ENCODE measurements at places on chromosomes 5 and 9.

DNA sequence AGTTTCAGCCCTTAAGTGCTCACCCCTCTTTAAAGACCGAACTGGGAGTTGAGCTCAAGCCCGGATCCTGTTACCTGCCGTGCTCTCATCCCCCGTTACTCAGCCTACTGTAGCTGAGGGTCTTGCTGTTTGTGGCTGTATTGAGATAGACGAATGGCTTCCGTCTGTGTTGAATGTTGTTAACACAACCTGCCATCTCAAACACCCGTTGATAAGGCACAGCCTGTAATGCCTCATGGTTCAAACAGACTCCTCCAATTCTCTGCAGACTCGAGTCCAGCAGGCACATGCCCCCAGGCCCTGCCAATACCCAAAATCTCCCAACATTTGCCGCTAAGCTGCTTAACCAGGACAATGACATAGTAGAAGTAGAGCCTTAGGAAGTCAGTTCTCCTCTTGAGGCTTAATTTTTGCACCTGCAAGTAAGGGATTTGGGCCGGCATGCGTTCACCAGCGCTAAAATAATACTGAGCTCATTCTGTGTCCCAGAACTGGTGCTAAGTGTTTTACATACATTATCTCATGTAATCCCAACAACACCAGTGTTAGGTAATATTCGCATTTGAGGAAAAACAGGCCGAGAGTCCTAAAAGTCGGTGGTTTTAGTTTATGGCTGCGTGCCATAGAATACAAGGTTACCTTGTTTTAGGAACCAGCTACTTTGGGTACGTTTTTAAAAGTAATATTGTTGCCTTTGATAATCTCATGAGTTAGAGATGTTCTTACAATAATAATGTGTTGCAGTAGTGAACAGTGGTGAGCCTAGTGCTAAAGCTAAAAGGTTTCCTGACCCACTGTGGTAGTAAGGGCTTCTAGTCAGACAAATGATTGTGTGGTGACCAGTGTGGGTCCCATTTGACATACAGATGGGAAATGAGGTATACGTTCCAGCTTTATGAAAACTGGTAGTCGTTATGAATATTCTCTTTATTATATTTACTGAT is 1.5 kb upstream of the RFX3 start:
- no peak for DNase-seq

DNA sequence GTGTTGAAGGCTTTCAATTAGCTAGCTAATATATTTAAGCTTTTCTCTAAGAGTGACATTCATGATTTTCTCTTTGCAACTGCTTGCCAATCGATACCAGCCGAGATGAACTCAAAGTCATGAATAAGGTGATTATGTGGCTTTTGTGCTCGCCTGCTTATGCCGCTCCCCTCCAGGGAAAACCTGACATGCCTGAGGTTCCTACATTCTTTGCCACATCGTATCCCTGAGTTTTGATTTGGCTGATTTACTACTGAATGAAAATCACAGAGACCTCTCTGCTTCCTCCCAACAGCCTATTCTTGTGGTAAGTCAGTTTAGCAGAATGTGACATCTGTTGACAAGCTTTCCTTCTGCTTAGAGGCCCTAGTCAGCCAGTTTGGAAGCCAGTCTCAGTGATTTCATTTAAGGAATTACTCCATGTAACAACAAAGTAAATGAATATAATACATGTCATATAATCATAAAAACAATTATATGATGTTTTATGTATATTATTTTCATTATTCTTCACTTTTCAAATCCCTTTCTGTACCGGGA is 513.4 kb downstream of the CSNK1G3 start:
- DNase-seq: no peak

DNA sequence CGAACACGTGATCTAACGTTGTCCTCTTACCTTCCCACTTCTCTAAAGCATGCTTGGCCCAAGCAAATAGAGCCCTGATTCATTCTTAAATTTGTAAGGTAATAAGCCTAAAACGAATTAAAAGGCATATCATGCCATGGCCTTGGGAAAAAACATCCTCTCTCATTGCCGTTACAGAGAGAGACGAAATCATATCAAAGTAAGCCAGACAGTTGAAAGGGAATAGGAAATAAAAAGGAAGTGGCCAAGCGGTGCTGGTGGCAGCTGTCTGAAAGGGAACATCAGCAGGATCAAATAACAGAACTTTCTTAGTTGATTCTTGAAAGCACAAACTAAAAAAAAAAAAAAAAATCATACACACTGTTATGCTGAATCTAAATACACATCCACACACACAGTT is 49.1 kb upstream of the CDH6 start:
- DNase-seq: no peak

- DNase-seq: no peak
Measured at GRCh38 chr5:112763165-112763564, 25.5 kb downstream of the APC start.

GRCh38 chr5:135839566-135839965 is 5.1 kb downstream of the SLC25A48 start:
- DNase-seq: no peak

GRCh38 chr5:72147569-72147968 is 40.3 kb downstream of the MAP1B start:
- DNase-seq: no peak

DNA sequence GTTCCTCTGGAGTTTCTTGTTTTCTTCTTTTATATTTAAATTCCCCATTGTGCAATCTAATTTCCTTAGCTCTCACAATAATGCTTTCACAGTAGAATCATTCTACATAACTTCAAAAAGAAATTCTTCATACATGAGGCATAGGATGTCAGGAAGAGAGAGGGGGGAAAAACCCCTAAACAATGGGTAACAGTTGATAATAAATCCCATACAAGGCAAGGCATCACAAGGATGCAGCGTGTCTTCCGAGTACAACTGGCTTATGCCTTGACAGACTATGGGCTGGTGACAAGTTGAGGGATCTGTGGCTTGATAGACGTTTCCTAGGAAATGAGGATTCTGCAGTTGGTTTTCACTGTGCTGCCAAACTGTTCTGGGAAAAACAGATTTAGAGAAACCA is 247.4 kb downstream of the ARL15 start:
- no peak for DNase-seq

- no peak for DNase-seq
Measured at GRCh38 chr5:88761939-88762338, 121.0 kb downstream of the MEF2C start.

- no peak for DNase-seq
Measured at GRCh38 chr9:68832861-68833518, 128.0 kb downstream of the PIP5K1B start.

- no peak for DNase-seq
Measured at GRCh38 chr5:178602752-178603151, 12.6 kb upstream of the COL23A1 start.

DNA sequence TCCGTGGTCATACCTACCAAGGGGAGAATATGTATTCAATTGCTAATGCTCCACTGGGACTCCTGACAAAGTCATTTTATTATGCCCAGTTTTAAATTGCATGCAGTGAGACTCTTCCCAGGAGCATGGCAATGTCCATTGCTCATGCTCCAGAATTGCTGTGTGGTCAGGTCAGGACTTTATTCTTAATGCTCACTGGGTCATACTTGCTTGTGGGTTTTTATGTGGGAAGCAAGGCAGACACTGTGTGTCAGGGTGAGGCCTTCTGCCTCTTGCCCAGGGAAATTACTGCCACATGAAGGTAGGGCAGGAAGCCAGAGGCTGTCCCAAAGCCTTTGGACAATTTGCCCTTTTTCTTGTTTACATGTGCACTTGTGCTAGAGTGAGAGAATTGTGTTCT is 164.6 kb upstream of the MEF2C start:
- DNase-seq: no peak

DNA sequence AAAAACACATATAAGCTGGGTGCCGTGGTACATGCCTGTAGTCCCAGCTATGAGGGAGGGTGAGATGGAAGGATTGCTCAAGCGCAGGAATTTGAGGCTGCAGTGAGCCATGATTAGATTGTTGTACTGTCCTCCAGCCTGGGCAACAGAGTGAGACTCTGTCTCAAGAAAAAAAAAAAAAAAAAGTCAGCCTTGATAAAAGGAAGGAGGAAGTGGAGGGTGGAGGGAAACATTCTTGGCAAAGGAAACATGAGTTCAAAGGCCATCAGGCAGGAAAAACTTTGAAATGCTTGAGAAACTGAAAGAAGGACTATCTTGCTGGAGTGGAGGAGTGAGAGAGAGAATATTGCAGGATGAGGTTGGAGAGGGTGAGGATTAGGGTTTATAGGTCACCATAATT is 18.3 kb upstream of the ANKHD1 start:
- DNase-seq: no peak

DNA sequence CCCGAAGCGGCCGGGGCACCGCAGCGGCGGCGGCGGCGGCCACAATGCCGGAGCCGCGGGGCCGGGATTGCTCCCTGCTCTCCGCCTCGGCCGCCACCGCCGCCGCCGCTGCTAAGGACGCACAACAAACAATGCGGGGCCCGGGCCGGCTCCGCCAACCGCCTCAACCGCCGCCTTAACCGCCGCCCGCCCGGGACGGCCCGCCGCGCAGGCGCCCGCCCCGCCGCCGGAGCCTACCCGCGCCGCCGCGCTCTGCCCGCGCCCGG is 254 bp downstream of the STRBP start:
- no peak for DNase-seq

DNA sequence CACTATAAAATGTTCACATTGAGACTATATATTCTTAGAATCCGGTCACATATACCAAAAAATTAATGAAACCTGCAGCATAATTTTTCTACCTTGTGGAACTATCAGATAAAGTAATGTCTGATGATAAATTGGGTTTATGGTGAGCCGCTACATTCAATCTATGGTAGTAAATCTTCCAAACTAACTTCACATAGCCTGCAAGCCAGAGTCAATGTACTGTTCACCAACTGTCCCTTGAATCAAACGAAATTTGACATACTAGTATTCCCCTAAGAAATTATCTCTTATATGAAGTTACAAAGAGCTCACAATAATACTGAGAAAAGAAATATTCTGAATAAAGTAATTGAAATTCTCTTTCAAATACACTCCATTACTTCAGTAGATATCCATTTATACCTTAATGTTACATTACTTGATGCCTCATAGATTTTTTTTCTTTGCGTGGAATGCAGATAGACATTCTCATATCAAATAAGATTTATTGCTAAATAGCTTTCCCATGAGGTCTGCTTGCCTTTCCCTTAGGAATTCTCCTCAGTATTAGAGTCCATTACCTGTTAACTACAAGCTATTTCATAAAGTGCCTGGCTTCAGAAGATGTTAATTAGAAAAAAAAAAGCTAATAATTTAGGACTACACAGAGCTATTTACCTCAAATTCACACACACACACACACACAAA is 169.5 kb downstream of the PTPRD start:
- DNase-seq: no peak

DNA sequence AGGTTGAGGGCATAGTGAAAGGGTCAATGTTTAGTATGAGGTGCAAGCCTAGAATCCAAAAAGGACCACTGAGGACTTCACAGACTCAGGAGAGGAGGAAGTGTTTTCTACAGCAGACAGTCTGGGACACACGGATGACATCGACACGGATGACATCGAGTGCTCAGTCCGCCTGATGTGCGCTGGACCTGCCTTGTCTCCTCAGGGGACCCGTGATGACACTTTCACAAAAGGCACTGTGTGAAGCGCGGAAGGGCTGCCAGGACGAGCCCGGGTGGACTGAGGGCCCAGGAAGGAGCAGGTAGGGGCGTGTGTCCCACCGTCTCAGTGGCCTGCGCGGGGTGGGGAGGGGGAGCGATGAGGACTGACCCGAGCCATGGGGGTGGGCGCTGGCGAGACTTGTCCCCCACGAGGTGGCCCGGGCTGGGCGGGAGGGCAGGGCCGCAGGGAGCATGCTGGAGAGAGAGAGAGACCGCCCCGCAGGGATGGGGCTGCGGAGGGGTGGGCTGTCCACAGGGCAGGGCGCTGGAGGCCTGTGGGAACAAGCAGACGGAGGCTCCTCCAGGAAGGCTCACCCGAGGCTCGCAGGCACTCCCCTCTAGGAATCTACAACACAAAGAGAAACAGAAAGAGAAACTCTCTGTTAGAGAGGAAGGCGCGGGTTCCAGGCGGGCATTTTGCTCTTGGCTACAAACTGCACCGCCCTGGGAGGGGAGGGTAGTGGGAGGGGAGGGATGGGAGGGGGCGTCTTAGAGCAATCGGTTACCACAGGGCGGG is 54.9 kb downstream of the USP20 start:
- no peak for DNase-seq

DNA sequence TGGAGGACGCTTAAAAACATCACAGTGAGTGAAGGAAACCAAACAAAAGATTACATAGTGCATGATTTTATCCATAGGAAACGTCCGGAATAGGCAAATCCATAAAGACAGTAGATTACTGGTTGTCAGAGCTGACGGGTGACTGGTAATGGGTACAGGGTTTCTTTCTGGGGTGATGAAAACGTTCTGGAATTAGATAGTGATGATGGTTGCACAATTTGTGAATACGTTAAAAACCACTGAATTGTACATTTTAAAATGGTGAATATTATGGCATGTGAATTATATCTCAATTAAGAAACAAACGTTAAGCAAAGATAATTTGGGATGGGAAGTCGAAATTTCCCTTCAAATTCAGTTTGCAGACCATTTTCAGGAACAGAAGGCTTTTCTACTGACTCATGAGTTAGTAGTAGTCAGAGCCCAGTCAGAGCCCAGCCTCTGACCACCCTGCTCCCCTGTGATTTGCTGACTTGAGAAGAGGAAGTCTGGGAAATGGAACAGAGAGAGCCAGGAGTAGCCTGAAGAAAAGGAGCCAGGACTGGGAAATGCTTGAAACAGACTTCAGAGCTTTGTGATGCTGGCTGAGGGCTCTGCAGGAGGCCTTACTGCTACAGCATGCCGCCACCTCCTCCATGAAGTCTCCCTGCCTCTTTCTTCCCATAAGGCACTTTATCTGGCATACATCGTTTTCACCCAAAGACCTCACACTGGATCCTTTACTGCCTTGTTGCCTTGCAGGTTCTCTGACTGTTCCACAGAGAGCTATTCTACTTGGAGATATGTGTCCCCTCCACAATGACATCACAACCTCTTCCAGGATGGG is 46.4 kb upstream of the CTNNA1 start:
- DNase-seq: no peak

GRCh38 chr5:152642880-152643279 is 237.8 kb upstream of the NMUR2 start:
- no peak for DNase-seq

DNA sequence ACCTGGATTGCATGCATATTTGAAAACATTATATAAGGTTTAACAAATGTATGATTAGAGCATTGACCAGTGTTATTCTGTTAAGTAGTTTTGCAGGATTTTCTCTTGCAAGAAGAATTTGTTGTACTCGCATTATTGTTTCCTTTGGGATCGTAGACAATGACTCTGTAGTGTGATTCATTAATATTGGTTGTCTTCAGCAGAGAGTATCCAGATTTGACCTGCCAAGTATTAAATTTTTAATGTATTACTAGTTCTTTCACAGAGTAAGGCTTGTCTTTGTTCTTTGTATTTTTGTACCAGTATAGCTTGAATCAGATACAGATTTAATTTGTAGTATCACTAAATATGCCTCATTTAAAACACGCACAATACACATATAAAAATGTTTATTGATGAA is 155.0 kb downstream of the PBX3 start:
- no peak for DNase-seq

All from NCI-H2081 treated with DMSO at 0.1 percent for 48 hours (cell line).